ENCODE measurements at places on chromosomes 4 and X.
A peak's percentile ranks its signal among the peaks of the same experiment; 100 is the strongest.

DNA sequence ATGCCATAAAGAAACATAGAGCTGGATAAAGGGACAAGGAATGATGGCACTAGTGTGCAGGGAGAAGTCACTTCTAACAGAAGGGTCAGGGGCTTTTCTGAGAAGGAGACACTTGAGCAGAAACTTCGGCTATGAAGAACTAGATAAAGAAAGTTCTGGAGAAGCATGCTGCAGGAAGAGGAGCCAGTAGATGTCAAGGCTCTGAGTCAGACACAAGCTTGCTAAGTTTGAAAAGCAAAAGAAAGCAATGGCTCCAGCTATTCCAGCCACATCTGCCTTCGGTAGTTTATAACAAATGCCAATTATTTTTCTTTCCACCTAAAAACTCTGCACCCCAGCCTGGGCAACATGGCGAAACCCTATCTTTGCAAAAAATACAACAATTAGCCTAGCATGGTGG lies 7.5 kb downstream of the NUDT6 start:
- peak; percentile 55 for DNase-seq

- DNase-seq = no peak
Measured at GRCh38 chr4:152989554-152989970, 53.4 kb downstream of the FHDC1 start.

GRCh38 chr4:138558886-138559285 lies 316.7 kb upstream of the SLC7A11 start:
- no peak for DNase-seq

GRCh38 chrX:68584221-68584620 lies 63.2 kb upstream of the STARD8 start:
- no peak for DNase-seq

DNA sequence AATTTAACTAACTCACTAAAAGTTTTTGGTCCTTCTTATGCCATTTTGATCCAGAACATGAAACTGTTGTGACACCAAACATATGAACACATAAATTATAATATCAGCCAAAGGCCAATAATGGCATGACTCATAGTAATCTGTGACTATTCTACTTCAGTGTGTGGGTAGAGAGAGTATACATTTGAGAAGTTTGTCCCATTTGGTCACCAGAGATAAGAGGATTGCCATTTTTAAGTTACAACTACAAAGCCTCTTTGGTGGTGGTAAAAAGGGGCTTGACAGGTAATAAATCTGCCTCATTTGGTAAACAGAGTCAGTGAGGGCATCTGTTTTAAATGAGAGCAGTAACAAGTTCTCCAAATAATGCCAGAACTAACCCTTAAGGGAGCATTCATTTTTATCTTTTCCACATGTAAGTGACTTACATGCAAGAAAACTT lies 117.9 kb downstream of the TBC1D19 start:
- peak; percentile 21 for DNase-seq

Measured in fibroblast of skin of abdomen (primary cell).